ENCODE measurements at places on chromosomes 13 and 19. TPM values are rescaled to one million over a fixed set of nuclear protein-coding genes. Genes with fewer than 3 reads are reported as not detected.

Gene MEIS3
- 0.87 TPM for total RNA-seq

Gene LIPE
- 22.0 TPM for total RNA-seq

Gene NOVA2
- not detected for total RNA-seq

Gene AMER2
- total RNA-seq: not detected

Gene KLK3
- not detected for total RNA-seq

Gene RASGRP4
- total RNA-seq: not detected

Gene CDK8
- 9.4 TPM for total RNA-seq

Gene IGFL2
- total RNA-seq: not detected

Gene ZNF626
- total RNA-seq: not detected

DNA sequence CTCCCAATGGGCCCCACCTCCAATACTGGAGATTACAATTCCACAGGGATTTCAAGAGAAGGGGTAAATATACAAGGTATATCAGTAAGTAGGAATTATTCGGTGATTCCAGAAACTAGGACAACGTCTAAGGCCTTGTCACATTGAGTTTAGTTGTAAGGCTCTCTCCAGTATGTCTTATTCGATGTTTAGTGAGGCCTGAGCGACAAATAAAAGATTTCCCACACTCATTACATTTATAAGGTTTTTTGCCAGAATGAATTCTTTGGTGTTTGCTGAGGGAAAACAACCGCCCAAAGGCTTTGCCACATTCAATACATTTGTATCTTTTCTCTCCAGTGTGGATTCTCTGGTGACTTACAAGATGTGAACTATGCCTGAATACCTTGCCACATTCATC lies 19.1 kb upstream of the ZNF841 start:
- H3K4me3 ChIP-seq: no peak overlapping the region
- H3K27ac ChIP-seq: no peak overlapping the region
- no peaks in the 10 kb centered on the region for H3K4me1 ChIP-seq
- no peak for DNase-seq
- no peaks in the 10 kb centered on the region for H3K36me3 ChIP-seq

- peaks cover 2% of the 10 kb centered on the region for H3K36me3 ChIP-seq
- no peak overlapping the region for H3K4me3 ChIP-seq
- no peaks in the 10 kb centered on the region for H3K4me1 ChIP-seq
- H3K27me3 ChIP-seq: no peaks in the 10 kb centered on the region
- DNase-seq: no peak
These were observed 48.6 kb upstream of the EEF1AKMT1 start for GRCh38 chr13:20822406-20822805.

DNA sequence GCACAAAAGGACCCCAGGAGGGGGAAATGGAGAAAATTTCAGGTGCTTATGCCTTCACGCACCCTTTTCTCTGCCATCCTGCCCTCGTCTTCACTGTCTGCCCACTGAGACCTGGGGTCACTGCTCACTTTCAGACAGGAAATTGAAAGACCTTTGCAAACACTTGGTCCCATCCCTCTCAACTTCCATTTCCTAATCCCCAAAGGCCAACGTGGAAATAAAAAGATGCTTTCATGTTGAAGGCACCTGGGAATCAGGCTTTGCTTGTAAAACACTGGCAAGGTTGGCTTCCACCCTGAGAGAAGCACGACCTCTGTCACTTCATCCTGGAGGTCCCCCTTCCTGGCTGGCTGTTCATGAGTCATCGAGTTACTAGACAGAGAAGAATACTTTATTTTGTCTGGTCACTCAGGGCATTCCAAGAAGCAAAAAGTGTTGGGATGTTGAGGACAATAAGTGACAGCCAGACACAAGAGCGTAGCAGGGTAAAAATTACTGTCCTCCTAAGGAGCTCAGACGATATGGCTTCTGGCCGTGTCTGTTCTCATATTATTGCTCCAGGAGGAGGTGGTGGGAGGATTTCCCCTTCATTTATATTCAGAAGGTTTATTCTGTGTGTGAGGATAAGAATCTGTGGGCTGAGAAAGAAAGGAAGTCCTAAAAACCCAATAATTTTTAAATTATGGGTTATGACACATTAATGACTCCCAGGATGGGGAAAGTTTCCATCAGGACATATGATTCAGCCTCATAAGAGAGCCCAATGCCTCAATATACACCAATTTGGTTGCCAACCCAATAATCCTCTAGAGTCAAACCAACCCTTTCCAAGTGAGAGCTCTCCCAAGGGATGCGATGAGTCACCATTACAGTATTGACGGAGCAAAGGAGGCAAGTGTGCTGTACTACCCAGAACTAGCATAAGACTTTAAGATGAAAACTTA lies 409.0 kb downstream of the COG6 start:
- H3K4me3 ChIP-seq: no peak overlapping the region
- peak; percentile 9 for DNase-seq
- no peaks in the 10 kb centered on the region for H3K36me3 ChIP-seq
- H3K4me1 ChIP-seq: peaks cover 20% of the 10 kb centered on the region
- H3K27ac ChIP-seq: peak overlapping the region; percentile 54
- no peaks in the 10 kb centered on the region for H3K27me3 ChIP-seq

DNA sequence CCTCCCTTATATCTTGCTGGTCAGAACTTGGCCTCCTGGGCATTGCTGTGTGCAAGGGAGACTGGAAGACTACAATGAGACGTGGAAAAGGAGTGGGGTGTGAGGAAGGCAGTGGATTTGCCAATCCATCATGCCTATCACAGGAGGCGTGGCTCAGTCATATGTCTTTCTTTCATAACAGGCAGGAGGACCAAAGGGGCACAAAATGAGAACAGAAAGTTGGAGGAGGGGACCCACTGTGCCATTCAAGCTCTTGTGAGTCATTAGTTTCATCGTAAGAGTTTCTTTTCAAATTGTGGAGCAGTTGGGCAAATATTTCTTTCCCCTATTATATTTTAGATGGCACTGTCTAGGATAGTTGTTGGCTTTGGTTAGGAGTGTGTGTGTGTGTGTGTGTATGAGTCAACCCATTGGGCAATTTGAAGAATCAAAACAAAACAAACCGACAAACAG lies 471.5 kb downstream of the TSHZ3 start:
- DNase-seq: no peak
- H3K4me1 ChIP-seq: no peaks in the 10 kb centered on the region
- H3K36me3 ChIP-seq: no peaks in the 10 kb centered on the region
- H3K27ac ChIP-seq: no peak overlapping the region
- no peaks in the 10 kb centered on the region for H3K27me3 ChIP-seq

- no peaks in the 10 kb centered on the region for H3K4me1 ChIP-seq
- no peak overlapping the region for H3K27ac ChIP-seq
- no peak for DNase-seq
These were observed 44.8 kb upstream of the ARGLU1 start for GRCh38 chr13:106612688-106613087.

- no peaks in the 10 kb centered on the region for H3K4me1 ChIP-seq
- no peak overlapping the region for H3K4me3 ChIP-seq
- no peak overlapping the region for H3K27ac ChIP-seq
- no peaks in the 10 kb centered on the region for H3K36me3 ChIP-seq
- no peak for DNase-seq
These were observed 289.8 kb upstream of the SPRY2 start for GRCh38 chr13:80630685-80631121.

DNA sequence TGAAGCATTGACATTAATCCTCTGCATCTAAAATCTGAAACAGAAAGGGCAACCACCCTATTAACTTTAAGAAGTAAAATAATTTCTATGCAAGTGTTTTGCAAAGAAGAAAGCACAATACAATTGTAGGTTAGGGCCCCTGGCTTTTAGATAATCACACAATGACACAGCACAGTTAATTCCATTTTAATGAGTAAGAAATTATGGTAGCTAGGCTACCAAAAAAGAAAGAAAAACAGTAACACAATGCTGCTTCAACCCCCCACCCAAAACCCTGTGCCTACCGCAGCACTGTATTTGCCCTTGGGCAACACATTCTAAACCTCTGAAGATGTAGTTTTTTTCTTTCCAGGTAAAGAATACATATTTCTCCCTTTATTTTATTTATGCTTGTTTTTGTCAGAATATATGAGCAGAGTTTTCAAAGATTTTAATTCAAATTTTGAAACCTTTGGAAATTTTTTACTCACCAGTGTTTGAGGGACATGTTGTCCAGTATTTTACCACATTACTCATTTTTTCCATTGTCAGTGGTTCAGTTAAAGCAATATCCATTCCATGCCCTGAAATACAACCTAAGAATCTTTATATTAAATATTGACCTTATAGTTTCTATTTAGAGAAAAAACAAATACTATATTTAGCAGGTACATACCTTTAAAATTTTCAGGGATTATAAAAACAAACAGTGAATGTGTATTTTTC lies 21.1 kb downstream of the SOHLH2 start:
- H3K36me3 ChIP-seq: no peaks in the 10 kb centered on the region
- no peak for DNase-seq
- peaks cover 64% of the 10 kb centered on the region for H3K27me3 ChIP-seq
- H3K4me3 ChIP-seq: no peak overlapping the region

DNA sequence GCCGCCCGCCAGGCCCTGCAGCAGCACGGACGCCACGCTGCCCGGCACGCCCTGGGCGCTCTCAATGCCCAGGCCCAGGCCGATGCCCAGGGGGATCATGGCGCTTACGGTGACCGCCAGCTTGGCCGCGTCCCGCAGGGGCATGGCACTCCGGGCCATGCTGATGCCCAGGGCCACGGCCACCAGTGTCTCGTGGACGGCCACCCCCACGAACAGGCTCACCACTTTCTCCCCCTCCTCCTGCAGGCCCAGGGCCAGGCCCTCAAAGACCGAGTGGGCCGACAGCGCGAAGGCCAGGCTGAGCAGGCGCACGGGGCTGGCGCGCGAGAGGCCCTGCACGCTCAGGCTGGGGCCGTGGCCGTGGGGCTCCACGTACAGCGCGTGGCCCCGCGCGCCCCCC lies 6.9 kb downstream of the SLC39A3 start:
- no peaks in the 10 kb centered on the region for H3K4me1 ChIP-seq
- peaks cover 10% of the 10 kb centered on the region for H3K27me3 ChIP-seq
- no peak overlapping the region for H3K4me3 ChIP-seq
- peaks cover 4% of the 10 kb centered on the region for H3K36me3 ChIP-seq

- H3K4me3 ChIP-seq: no peak overlapping the region
- no peak overlapping the region for H3K27ac ChIP-seq
- peaks cover 28% of the 10 kb centered on the region for H3K36me3 ChIP-seq
- DNase-seq: no peak
These were observed 2.4 kb downstream of the CD320 start for GRCh38 chr19:8305798-8306197.

GRCh38 chr13:75724752-75725517 lies 88.8 kb downstream of the LMO7 start:
- H3K4me3 ChIP-seq: no peak overlapping the region
- DNase-seq: no peak
- H3K27ac ChIP-seq: peak overlapping the region; percentile 23
- H3K4me1 ChIP-seq: no peaks in the 10 kb centered on the region
- H3K27me3 ChIP-seq: no peaks in the 10 kb centered on the region
- no peaks in the 10 kb centered on the region for H3K36me3 ChIP-seq
